Bronchial epithelial cell (primary cell): ENCODE measurements at places on chromosomes 2 and 18. TPM values are rescaled to one million over a fixed set of nuclear protein-coding genes. Genes with fewer than 3 reads are reported as not detected.

DNA sequence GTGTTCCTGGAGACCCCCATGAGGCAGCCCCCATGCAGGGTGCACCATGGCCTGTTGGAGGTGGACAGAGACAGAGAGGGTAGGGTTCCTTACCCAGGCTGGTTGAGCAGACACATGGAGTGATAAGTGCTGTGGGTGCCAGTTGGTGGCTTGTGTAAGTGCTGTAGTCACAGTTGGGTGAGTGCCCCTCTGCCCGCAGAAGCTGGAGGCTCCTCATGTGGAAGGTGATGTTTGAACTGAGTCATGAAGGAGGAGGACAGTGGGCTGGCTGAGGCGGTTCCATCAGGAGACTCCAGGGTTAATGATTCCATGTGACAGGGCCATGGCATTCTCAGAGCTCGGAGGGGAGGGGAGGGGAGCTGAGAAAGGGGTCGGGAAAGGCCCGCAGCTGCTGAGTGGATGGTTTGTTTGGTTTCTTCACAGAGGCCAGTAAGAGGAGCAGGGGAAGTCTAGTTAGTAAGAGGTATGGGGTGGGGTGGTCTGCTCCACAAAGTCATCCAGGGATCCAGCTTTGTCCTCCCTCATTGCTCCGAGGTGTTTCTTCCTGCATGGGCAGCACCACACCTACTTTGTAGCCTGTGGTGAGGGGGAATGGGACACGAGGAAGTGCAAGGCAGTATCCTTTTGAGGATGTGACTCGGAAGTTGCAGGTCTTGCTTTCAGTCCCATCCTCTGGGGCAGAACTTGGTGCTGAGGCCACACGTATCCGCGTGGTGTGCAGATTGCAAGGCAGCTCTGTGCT is 13.6 kb downstream of the IMPA2 start:
- peak; percentile 44 for DNase-seq

DNA sequence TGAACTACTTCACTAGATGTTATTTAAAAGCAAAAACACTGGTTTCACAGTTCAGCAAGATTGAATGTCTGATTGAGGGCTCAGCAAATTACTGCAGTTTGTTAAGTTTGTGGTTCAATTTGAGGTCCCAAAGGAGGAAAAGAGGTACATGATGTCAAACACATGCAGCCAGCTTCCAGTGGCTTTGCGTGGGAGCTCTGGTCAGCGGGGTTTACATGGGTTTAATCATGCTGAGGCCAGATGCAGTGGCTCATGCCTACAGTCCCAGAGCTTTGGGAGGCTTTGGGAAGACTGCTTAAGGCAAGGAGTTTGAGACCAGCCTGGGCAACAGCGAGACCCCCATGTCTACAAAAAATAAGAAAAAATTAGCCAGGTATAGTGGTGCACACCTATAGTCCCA is 111.5 kb downstream of the MAPK4 start:
- DNase-seq, result no peak

- DNase-seq, result no peak
Measured at GRCh38 chr18:71899707-71900472, 644.3 kb downstream of the CBLN2 start.

GRCh38 chr2:30239986-30240752 is 8.8 kb downstream of the LBH start:
- no peak for DNase-seq

DNA sequence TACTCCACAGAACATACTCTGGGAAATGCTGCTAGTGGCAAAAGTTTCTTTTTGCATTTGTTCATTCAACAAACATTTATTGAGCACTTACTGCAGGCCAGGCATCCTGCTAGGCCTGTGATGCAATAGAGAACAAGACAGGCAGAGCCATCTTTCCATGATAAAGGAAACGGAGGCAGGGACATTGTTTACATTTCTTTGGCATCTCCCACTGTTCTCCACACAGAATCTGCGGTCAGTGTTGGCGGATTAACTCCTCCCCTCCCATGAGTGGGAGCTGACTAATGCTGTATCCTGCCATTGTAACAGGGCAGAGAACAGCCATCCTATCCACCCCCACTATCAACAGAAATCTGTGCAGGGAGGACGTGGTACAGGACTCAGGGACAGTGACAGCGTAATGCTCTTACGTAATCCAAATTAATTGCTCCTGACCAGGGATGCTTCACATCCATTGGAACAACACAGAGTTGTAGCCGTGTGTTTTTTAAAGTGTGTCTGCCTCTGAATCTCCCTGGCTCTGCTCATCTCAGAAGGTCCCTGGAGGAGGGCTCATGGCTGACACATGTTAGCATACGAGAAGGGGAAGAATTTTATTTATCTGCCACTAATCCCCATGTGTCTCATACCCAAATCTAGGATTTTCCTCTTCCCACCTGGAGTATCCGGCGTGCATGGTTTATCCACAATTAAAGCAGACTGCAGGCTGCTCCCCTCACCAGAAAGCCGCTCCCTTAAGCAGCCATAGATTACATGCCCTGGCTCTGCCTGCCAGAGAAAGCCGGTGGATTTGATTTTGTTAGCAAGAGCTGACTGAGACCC is 32.3 kb downstream of the STEAP3 start:
- DNase-seq, result peak; percentile 94

- DNase-seq, result no peak
Measured at GRCh38 chr2:24682304-24682703, 110.9 kb downstream of the PTRHD1 start.

GRCh38 chr2:150284116-150284515 is 203.4 kb downstream of the RND3 start:
- no peak for DNase-seq

DNA sequence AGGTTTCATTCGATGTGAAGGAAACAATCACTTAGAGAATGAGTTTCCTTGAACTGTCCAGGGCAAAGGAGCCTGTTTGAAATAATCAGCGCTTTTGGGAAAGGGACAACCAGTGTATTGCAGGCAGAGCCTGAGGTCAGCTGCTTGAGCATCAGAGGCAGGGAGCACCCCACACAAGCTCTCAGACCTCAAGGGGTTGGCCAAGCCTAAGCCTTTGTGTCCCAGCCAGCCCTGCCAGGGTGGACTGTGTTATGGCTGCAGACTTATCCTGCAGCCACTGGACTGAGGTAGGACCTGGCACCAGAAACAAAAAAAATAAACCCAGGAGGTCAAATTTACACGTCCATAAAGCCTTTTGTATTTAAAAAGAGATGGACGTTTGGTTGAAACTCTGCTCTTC is 228.3 kb downstream of the SEPTIN10 start:
- DNase-seq, result no peak

DNA sequence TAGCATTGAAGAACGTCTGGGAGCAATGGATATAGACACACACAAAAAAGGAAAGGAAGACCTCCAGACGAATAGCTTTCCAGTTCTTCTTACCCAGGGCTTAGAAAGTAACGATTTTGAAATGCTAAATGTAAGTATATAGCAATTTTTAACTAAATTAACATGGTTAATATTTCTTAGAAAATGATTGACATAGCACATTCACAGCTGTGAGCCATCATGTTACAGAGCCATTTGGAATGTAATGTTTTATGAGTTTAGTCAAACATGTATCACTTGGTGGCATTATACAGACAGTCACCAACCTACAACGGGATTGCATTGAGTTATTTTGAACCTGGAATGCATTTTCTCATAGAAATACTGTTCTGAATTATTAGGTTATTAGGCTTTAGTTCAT is 35.1 kb downstream of the WDR43 start:
- DNase-seq, result no peak

GRCh38 chr2:64793701-64794100 is 140.0 kb upstream of the SERTAD2 start:
- DNase-seq, result peak; percentile 77

DNA sequence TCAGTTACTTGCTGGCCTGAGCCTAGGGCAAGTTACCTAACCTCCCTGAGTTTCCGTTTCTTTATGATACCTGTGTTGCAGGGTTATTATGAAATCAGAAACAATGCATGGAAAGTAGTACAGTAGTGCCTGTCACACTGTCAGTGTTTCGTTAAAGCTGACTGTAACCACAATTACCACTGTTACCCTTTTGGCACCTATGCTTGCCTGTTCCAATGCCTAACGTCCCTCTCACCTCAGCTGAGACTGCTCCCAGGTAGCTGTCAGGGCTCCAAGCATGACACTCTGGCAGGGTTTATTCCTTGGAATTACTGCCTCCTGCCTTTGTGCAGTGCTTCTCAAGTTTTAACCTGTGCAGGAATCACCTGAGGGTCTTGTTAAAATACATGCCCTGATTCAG is 135.2 kb upstream of the RBMS1 start:
- peak; percentile 63 for DNase-seq

DNA sequence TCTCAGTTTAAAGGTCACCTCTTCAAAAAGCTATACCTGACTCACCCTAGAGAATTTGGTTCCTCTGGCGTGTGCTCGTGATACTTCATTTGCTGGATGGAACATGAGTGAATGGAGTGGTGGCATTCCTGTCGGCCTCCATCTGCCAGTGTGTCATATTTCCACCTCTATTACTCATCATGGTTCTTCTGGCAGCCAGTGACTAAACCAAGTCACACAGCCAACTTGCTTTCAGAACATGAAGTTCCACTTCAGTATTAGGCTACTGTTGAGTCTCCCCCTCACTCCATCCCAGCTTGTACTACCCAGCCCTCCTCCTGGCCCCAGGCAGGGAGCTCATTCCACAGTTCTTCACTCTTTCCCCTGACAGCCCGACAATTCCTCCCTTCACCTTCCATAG is 169.8 kb downstream of the MREG start:
- peak; percentile 98 for DNase-seq

GRCh38 chr2:233503947-233504637 is 62.5 kb downstream of the USP40 start:
- no peak for DNase-seq

DNA sequence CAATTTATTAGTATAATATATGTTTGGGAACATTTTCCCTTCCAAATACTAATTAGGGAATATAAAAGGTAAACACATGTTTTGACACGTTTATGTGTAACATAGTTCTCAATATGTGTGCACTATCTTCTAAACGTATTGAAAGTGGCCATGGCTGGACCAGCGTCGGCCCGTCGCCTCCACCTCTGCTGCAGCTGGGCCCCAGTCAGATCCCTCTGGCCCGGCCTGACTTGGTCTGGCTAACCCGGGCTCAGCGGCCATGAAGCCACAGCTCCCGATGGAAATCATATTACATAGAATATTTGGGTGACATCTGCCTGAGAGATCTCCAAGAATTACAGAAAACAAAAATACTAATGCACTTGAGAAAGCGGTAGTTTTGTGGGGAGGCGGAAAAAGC is 474.4 kb upstream of the CDH2 start:
- no peak for DNase-seq

DNA sequence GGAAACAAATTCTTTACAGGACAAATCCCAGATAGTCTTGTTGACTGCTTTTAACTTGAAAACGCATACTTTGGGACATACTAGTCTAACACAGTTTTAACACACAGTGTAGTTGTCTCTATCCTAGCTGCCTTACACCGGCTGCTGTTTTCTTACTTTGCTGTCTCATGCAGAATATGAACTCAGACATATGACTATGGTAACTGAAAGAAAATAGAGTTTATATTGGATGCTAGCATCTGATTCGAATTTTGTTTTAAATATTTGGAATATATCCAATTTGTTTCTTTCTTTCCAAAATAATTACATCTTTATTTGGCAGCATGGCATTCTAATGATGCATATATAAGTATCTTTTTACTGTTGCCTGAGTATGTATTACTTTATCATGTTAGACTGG is 69.8 kb downstream of the ANKRD12 start:
- no peak for DNase-seq

DNA sequence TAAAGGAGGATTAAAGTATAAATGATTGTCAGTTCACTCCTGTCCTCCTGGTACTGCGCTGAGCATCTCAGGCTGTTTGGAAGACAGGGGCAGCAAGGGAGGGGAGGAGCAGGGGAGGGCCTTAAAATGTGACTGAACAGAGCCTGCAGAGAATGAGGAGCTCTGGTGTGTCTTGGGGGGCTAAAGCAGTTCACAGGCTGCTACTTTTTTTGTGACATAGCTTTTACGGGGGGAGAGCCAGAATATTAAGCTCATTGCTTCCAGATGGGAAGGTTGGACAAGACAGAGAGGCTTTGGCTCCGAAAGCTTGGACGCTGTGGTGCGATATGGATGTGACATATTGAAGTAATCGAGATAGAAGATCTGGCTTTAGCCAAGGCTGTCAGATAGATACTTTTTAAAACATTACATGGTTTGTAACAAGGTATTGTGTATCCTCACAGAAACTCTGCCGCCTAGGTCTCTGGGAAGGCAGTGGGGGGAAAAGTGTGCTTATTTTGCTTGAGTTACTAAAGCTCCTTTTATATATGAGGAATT is 40.5 kb downstream of the RDH14 start:
- no peak for DNase-seq

- DNase-seq, result peak; percentile 95
Measured at GRCh38 chr2:67561457-67561965, 164.4 kb downstream of the ETAA1 start.

- DNase-seq, result peak; percentile 80
Measured at GRCh38 chr2:190862571-190862991, 18.0 kb upstream of the GLS start.

- DNase-seq, result no peak
Measured at GRCh38 chr2:4992226-4992625, 700.0 kb upstream of the SOX11 start.

DNA sequence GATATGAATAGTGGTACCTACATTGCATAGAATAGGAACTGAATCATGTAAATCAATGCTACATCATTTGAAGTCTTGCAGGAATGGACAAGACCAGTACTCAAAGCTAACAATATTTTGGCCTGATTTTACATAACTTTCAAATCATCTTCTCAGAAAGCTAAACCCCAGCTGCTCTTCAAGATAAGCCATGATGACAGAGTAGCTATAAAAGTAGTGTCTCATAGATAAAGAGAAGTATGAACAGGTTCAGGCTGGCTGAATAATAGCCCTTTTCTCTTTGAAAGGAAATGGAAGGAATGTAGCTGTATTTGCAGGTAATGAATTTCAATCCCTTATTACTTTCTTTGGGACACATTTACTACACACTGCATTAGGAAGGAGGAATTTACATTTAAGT is 28.2 kb downstream of the TSPYL6 start:
- no peak for DNase-seq

DNA sequence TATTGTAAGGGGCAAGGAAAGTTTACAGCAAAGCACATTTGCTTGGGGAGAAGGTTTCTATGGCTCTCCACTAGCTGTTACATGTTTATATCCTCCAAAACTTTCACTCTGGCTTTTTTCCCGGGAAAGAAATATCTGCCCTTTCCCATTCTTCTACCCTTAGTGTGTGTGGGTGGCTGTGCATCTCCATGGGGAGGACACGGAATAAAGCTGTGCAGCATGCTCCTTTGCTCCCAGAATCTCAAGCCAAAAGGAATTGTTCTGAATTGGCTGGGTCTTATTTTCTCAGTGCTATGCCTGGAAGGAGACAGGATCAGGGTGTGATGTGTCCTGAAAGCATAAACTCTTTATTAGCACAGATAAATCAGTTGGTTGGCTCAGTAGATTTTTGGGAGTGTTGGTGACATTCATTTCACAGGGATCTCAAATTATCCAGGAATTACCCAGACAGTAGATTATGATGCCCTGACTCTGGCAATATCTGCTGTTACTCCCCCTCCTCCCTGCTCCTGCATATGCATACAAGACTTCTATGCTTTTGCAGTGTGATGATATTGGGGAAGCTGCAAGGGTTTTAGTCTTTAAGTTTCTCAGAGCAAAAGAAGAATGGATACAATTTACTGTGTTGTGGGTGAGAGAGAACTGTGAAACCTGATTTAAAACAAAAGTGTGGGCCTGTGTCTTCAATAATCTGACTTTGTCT is 63.1 kb downstream of the PARD3B start:
- DNase-seq, result no peak

The SERPINB13 gene
- 8.2 and 48.0 TPM in 2 replicates for total RNA-seq

The HS6ST1 gene
- 19.2 and 21.3 TPM in 2 replicates for total RNA-seq

The COLEC12 gene
- total RNA-seq, result under 0.01 and 0.53 TPM in 2 replicates

The INSIG2 gene
- 10.5 and 20.4 TPM in 2 replicates for total RNA-seq

The MZT2A gene
- 171 and 207 TPM in 2 replicates for total RNA-seq

The GNAL gene
- 8.8 and 10.8 TPM in 2 replicates for total RNA-seq

The ADCYAP1 gene
- not detected in 2 replicates for total RNA-seq
